Epithelial cell of proximal tubule (primary cell): ENCODE measurements at places on chromosomes 2 and 18. TPM values are rescaled to one million over a fixed set of nuclear protein-coding genes. Genes with fewer than 3 reads are reported as not detected.

Gene AQP12B
- not detected in 2 replicates for total RNA-seq

Gene TTLL4
- total RNA-seq = 20.5 and 37.0 TPM in 2 replicates

Gene TLX2
- not detected in 2 replicates for total RNA-seq

Gene SFTPB
- total RNA-seq = not detected in 2 replicates

Gene CNTNAP5
- not detected in 2 replicates for total RNA-seq

Gene CNGA3
- not detected in 2 replicates for total RNA-seq

Gene LCT
- not detected in 2 replicates for total RNA-seq

Gene KCNG2
- total RNA-seq = not detected in 2 replicates

Gene GKN2
- not detected in 2 replicates for total RNA-seq

GRCh38 chr2:155633887-155634570 lies 698.5 kb downstream of the NR4A2 start:
- no peak for DNase-seq

- no peak for DNase-seq
Observed at GRCh38 chr2:181430406-181431118, 26.6 kb upstream of the ITGA4 start.

DNA sequence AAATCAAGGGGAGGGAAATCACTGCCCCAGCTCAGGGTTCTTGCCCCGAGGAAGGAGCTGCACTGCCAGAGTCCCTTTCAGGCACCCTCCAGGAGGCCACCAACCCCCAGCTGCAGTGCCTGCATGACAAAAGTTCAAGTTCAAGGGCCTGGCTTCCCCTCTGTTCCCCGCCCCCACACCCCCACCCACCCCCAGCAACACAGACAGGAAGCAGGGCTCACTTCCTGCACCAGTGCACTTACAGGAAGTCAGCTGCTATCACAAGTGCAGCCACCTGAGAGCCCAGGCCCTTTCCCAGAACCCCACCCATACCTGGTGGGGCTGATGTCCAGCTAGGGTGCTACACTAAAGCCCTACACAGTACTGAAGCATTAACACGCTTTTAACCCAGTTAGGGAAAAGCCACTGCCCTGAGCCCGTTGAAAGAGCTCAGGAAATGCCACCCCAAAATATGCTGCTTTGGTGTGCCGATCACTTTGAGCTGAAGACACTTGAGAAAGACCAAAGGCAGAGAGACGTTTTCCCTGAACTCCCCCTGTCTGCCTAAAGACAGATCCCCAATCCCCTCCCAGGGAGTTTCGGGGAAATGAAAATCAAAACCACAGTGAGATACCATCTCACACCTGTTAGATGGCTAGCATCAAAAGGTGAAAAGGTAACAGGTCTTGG lies 109.9 kb upstream of the CAB39 start:
- DNase-seq = no peak

DNA sequence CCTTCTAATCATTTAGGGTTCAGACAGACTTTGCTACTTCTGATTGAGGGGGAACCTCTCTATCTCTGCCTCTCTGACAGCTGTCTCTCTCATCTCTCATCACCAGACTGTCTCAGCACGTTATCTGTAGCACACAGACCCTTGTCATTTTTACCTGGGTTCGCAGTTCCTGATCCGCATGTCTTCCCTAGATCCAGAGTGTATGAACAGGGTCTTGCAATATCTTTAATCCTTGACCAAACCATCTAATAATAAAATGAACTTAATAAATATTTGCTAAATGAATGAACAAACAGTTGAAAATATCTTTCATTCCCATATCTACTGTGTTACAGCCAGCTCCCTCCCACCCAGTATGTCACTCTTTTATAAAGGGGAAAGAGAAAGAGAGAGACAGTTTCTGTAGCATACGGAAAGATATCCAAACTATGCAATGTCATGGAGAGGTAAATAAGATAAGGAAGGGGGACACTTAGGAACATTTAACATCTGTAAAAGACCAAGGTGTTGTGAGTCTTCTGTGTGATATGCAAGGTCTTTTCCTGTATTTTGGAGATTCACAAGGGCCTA lies 507.6 kb downstream of the SUCLG1 start:
- DNase-seq = no peak

DNA sequence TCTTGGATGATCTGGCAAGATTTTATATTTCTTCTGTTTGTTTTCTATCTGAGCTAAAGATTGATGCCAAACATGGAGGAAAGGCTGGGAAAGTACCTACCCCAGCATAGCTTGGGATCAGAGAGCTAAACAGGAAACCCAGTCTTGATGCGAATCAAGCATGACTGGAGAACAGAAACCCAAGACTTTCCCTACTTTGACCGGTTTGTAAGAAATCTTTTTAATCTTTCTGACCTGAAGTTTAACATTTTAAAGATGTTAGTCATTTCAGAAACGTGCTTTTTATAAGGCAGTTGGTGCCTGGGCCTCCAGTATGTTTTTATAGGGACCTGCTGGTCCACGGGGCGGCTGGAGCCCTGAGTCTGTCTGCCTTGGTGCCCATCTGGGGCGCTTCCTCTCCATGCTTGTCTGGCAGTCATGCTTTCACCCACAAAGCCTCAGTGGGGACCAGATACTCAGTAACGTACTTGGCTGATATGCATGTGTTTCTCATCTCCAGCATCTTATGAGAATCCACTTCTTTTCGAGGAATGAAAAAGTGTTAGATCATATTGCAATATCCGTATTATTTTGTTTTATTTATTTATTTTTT lies 266.5 kb downstream of the PTGR3 start:
- peak; percentile 10 for DNase-seq

- no peak for DNase-seq
Observed at GRCh38 chr2:127078666-127079270, 28.2 kb downstream of the BIN1 start.

GRCh38 chr2:160417745-160418397 lies 75.7 kb downstream of the RBMS1 start:
- DNase-seq = no peak

DNA sequence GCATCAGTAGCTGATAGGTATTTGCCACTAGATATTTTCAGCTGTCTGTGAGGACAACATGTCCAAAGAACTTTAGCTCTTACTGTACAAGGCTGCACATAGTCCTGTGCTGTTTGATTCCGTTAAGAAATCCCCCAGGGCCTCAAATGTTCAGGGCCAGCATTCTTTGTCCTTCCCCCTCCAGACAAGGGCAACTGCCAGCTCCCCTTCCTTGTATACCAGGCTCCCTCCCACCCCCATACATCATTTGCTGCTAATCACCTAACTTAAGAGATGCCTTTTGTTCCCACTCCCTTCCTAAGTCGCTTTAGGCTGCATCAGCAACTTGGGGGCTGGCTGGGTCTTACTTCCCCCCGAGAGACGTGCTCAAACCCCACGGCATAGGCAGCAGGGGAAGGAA lies 138.7 kb downstream of the CDH20 start:
- no peak for DNase-seq

DNA sequence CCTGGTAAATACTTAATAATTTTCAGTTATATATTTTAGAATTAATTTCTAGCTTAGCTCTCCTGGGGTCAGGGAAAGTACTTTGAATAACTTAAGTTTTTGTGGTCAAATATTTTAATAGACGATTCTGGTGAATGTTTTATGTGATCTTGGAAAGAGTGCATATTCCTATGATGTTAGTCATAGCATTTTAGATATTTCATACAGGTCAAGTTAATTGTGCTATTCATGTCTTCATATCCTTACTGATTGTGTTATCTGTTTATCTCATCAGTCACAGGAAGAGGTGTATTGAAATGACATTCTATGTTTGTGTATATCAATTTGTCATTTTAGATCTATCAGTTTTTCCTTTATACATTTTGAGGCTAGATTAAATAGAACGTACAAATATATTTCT lies 576.2 kb downstream of the CPS1 start:
- no peak for DNase-seq

- DNase-seq = no peak
Observed at GRCh38 chr2:231687133-231687852, 21.0 kb upstream of the PTMA start.

- DNase-seq = no peak
Observed at GRCh38 chr2:232890896-232891601, 21.0 kb downstream of the SNORC start.

DNA sequence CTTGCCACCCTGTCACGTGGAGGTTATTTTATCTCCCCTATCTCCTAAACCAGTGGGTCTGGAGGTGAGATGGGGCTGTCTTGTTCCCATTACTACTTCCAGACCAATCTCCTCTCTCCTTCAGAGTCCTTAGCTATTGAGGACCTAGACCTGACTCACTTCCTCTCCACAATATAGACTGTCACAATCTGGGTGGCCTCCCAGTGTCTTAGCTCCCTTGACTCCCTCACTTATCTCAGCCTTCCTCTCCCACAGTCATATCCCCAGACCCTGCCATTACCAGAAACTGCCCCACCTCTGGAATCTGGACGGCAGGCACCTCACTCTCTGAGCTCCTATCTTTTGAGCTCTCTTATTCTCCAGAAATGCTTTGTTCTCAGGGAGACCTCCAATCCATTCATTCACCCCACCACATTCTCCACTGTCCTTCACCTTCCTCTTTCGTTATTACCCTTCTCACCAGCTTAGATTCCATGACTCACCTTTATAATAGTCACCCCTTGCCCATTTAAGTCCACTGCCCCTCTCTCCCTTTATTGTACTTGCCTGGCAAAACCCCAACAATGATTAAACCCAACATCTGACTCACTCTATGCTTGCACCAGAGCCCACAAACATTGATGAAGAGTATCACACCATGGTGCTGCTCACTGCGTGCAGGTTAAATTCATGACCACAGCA lies 23.3 kb upstream of the SIX3 start:
- DNase-seq = peak; percentile 86

DNA sequence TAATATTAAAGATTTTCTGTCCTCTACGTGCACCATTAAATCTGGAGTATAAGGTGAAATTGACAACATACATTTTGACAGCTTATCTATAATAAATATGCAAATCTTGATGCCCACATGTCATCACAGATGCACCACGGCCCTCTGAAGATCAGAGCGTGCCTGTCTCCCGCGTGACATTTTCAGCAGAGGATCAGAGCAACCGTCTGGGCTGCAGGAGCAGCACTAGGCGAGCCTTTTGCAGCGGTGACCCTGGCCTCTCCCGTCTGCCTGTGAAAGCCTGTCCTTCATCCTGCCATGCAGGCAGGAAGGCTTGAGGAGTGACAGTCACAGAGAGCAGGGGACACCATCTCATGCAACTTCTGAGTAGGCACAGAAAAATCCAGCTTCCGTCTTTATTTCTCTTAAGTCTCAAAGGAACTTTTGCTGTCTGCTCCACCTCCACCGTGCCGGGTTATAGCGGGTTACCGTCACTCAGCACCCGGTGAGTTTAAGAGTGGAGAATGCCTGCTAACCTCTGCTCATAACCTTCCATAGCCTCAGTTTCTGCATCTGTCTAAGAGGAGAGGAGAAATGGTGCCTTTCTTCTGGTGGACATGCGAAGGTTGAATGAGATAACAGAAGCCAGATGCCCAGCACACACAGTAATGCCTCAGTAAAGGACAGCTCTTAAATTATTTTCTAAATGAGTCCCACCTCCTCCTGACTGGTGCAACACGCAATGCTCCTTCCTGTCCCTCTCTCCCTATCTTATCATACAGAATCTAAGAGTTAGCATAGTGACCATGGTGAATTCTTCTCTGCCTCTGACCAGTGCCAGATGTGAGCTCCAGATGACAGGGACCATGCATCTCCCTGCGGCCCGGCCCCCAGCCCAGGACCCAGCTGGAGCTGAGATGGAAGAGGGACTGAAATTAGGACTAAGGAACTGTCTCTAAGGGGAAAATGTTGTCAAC lies 43.8 kb downstream of the CELF4 start:
- no peak for DNase-seq

DNA sequence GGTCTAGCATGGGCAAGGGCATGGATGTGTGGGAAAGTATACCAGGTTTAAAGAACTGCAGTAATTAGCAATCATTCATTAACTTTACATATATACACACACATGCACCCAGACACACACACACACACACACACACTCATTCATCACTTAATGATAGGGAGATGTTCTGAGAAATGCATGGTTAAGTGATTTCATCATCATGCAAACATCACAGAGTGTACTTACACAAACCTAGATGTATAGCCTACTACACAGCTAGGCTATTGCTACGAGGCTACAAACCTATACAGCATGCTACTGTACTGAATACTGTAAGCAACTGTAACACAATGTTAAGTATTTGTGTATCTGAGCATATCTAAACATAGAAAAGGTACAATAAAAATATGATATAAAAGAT lies 83.6 kb downstream of the COLEC12 start:
- DNase-seq = no peak

DNA sequence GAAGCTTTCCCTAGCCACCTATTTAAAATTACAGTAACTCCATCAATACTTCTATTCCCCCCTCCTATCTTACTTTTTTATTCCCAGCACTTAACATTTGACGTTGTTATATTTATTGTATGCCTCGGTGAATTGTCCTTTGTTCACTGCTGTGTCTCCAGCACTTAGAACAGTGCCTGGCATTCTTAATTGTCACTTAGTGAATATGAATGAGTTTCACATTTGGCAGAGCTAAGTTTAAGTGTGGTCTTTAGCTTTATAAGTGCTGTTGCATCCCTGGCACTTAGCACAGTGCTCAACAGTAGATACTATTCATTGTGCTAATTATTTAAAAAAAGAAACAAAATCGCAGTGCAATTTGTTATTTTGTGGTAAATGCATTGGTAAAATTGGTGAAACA lies 1.7 kb downstream of the RMP24 start:
- DNase-seq = no peak

DNA sequence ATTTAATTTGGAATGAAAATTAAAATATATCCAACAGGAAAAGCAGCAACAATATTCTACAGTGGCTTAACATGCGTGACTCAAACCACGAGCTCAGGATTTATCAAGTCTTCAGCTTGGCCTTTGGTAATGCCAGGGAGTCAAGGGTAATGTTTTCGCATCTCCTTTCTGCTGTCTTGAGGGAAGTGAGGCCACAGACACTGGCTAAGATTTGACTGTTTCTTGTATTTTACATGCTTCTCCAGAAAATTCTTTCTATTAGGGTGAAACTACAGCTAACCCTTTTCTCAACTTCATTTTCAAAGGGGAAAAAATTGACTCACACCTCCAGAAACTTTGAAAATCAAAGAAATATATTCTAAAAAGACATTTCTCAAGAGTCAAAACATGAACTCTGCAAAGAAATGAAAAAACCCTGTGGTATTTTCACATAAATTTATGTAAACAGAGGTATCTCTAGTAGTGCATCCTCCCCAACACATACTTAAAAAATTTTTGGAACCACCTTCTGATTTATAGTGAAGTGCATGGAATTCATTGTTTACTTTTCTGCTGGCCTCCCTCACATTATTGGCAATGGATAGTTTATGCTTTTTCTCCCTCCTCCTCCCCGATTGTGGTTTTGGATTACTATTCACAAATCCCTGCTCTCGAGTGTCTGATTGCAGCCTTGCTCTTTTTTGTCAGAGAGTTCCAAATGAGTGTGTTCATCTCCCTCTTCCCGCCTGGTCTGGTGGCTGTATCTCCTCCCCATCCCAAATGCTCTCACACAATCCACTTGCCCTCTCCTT lies 48.7 kb downstream of the DPP4 start:
- DNase-seq = no peak

- DNase-seq = no peak
Observed at GRCh38 chr18:24785019-24785418, 324.6 kb downstream of the HRH4 start.

- no peak for DNase-seq
Observed at GRCh38 chr2:60554646-60555065, 1.2 kb upstream of the BCL11A start.

GRCh38 chr2:64391940-64392339 lies 62.0 kb upstream of the LGALSL start:
- no peak for DNase-seq
